Left ventricle myocardium inferior (tissue), 1 donor: ENCODE measurements at places on chromosomes 3 and 15. TPM values are rescaled to one million over a fixed set of nuclear protein-coding genes. Genes with fewer than 3 reads are reported as not detected.

ALDH1A3 gene
- 2.9 TPM for total RNA-seq

GNAT1 gene
- total RNA-seq, result not detected

LSAMP gene
- total RNA-seq, result 1.2 TPM

LOXL1 gene
- 31.9 TPM for total RNA-seq

- no peak for DNase-seq
Measured at GRCh38 chr3:9949115-9949514, 3.1 kb downstream of the PRRT3 start.

DNA sequence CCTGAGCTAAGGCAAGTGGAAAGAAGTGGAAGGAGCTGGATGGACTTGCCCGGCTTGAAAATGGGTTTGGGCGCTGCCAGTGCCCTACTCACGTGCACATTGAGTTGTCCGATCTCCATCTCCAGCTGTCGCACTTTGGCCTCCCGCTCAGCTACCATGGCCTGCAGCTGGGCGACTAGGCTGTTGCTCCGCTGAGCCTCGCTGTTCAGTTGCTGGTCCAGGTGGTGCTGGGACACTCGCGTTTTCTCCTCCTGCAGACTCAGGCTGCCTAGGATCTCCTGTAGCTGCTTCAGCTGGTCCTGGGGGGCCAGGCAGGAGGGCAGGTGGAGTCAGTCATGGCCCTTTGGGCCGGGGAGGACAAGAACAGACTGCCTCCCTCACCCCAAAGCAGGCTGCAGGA, 33.0 kb upstream of the HHATL start:
- DNase-seq, result no peak

DNA sequence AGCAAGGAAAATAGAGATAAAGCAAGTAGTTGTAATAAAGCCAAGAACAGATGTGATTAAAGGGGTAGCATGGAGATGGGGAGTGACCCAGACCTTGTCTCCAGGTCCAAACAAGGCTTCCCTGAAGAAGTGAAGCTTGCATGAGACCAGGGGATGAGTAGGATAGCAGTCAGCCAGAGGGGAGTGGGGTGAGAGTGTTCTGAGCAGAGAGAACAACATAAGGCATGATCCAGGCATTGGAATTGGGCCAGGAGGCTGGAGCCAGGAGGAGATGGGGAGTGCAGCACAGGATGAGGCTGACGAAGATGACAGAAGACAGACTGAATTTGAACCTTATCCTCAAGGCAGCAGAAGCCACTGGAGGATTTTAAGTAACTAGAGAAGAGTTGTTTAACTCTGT, 7.2 kb downstream of the TMOD2 start:
- peak; percentile 71 for DNase-seq

DPPA4 gene
- not detected for total RNA-seq

DNA sequence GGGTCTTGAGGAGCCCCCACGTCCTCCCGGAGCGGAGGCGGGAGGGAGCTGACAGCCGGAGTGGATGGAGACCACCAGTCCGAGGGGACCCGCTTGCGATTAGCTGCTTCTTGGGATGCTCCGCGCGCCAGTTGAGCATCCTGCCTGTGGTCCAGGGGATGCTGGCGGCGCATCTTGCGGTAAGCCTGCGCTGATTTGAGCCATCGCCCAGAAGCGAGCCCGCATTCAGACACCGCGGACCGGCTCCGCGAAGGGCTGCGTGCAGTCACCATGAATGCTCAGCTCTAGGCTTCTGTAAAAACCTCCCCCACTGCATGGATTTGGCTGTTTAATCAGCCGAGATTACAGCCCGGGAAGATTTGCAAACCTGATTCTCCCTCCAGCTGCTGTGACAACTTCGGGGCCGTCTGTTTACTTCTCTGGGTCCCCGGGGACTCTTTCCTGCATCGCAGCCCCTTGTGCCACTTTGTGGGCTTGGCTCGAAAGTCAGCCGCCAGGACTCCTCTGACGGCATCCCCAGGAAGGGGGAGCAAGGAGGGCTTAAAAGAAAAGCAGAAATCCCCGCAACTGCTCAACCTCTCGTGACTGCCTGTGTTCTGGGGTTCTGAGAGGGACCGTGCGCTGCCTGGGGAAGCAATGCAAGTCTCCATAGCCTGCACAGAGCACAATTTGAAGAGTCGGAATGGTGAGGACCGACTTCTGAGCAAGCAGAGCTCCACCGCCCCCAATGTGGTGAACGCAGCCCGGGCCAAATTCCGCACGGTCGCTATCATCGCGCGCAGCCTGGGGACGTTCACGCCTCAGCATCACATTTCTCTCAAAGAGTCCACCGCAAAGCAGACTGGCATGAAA, 171.1 kb downstream of the KCNAB1 start:
- peak; percentile 15 for DNase-seq

DNA sequence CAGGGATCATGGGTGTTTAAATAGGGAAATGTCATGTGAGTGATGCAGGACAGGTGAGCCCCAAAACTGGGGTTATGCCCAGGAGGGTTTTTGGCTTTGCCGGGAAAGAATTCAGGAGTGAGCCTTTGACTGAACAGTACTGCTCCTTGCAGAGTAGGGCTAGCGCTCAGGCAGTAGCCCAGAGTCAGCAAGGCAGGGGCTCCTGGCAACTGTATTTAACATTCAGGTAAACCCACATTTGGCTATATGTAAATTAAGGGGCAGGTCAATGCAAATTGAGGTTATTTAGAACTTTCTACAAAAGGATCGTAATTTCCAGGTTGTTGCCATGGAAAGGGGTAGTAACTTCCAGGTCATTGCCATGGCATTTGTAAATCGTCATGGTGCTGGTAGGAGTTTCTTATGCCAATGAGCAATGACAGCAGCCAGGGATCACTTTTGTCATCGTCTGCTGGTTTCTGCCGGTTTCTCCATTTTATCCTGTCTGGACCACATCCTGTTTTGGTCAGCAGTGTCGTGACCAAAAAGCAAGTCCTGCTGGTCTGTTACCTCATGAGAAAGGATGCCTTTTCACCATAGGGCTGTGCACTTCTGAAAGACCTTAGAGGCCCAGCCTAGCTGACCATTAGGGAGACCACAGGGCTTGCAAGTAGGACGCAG, 24.3 kb downstream of the MTHFS start:
- DNase-seq, result no peak

GRCh38 chr3:189690237-189690636, 59.0 kb downstream of the TP63 start:
- no peak for DNase-seq

GRCh38 chr15:80861731-80862170, 82.6 kb downstream of the CEMIP start:
- peak; percentile 27 for DNase-seq

GRCh38 chr3:41348401-41348800, 149.1 kb downstream of the CTNNB1 start:
- DNase-seq, result no peak

GOLGA6A gene
- total RNA-seq, result not detected

- no peak for DNase-seq
Measured at GRCh38 chr3:100400419-100400779, 490 bp downstream of the TOMM70 start.

- peak; percentile 44 for DNase-seq
Measured at GRCh38 chr15:36584511-36584910, 5.1 kb downstream of the CDIN1 start.

- peak; percentile 41 for DNase-seq
Measured at GRCh38 chr15:52427804-52428203, 100.9 kb downstream of the MYO5A start.

DNA sequence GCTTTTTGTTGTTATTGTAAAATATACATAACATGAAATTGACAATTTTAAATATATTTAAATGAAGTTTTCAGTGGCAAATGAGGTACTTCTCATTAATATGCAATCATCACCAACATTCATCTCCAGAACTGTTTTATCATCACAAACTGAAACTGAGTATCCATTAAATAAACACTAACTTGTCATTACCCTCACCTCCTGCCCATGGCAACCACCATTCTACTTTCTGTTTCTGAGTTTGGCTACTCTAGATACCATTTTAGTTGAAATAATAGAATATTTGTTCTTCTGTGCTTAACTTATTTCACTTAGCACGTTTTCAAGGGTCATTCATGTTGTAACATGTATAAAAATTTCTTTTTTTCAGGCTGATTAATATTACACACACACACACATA, 834.3 kb downstream of the PLOD2 start:
- DNase-seq, result no peak

GPR176 gene
- 1.6 TPM for total RNA-seq

FBN1 gene
- total RNA-seq, result 45.5 TPM

DNA sequence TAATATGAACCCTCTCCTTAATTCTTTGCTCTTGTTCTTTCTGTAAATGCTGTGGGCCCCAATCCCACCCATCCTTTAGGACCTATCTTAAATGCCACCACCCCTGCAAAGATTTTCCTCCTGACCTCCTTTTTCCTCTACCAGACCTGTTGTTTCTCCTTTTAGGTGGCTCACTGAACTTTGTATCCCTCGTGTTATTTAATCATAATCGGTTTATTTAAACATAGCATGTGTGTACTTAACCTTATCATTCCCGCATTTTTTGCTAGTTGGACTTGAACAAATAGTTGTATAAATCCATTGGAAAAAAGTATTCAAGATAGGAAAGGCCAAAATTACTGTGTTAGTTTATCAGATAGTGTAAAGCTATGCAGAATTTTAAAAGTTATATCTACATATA, 988 bp upstream of the NFKBIZ start:
- no peak for DNase-seq

DNA sequence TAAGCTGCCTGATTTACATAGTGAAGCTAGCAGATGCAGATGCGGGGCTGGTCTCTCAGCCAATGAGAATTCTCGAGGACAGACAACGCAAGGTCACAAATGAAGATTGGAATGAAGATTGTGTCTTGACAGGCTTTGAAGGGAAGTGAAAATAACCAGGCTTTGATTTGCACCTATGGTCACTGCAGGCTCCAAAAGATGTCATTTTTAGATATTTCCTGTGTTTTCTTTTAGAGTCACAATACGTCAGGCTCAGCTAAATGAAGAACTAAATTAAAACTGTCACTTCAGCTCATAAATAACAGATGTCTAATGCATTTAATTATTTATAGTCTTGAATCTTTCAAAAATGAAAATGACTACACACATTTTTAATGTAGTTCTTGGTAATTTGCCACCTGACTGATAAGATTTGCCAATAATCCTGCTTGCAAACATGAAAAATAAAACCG, 99.5 kb downstream of the SQOR start:
- DNase-seq, result no peak

GRCh38 chr3:156388497-156389448, 166.1 kb downstream of the SSR3 start:
- DNase-seq, result peak; percentile 40

AADAC gene
- total RNA-seq, result not detected

GRCh38 chr3:150497956-150498355, 48.3 kb downstream of the SERP1 start:
- DNase-seq, result no peak

- DNase-seq, result no peak
Measured at GRCh38 chr3:95899494-95899893, 914.9 kb upstream of the EPHA6 start.

STRA6 gene
- not detected for total RNA-seq

GRCh38 chr3:130383424-130383823, 38.0 kb downstream of the COL6A5 start:
- DNase-seq, result no peak

- no peak for DNase-seq
Measured at GRCh38 chr3:186923241-186923640, 7.1 kb upstream of the ST6GAL1 start.

DNA sequence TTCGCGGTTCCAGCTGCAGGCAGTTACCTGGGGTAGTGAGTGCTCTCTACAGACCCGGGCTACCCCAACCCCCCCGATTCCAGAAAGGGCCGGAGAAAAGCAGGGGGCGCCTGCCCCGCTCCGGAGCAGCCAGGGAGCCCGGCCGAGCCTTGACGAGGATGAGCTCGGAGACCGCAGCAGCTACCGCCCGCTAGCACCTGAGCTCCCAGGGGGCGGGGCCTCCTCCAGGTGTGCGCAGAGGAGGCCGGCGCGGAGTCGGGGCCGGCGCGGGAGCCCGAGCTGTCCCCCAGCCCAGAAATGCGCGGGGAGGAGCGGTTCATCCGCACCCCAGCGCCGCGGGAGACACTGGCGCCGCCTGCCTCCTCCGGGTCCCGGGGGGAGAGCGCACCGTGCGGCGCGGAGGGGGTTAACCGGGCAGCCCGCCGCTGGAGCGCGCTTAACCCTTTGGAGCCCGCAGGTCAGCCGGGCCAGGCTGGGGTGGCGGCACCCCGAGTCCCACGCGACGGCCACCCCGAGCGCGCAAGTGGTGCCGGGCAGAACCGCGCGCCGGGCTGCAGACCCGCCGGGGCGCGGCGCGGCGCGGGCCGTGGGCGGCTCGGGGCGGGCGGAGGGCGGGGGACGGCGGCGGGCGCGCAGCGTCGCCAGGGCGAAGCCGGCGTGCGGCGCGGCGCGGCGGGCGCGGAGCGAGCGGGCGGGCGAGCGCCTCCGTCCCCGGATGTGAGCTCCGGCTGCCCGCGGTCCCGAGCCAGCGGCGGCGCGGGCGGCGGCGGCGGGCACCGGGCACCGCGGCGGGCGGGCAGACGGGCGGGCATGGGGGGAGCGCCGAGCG, at the start of gene CACNA1D:
CACNA1D (plus strand) TSS at position 649 of the 829 bp plus-strand sequence. CDS start 556 bp downstream, outside the sequence.
- no peak for DNase-seq

GRCh38 chr15:60660290-60661051, 181.5 kb upstream of the ICE2 start:
- no peak for DNase-seq

DNA sequence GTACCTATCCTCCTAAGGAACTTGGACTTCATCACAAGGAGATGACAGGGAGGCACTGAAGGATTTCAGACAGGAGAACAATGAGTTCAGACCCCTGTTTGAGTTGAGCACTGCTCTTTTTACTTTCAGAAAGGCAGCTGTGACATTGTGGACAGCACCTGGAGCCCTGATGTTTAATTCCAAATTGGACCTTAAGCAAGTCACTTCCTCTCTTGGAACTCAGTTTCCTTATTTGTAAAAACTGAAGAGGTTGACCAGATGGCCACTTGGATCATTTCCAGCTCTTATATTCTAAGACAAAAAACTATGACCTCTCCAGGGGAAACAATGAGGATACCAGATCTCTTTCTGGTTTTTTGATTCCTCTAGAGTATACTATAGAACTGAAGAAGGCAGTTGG, 34.1 kb upstream of the SMAD3 start:
- no peak for DNase-seq

DNA sequence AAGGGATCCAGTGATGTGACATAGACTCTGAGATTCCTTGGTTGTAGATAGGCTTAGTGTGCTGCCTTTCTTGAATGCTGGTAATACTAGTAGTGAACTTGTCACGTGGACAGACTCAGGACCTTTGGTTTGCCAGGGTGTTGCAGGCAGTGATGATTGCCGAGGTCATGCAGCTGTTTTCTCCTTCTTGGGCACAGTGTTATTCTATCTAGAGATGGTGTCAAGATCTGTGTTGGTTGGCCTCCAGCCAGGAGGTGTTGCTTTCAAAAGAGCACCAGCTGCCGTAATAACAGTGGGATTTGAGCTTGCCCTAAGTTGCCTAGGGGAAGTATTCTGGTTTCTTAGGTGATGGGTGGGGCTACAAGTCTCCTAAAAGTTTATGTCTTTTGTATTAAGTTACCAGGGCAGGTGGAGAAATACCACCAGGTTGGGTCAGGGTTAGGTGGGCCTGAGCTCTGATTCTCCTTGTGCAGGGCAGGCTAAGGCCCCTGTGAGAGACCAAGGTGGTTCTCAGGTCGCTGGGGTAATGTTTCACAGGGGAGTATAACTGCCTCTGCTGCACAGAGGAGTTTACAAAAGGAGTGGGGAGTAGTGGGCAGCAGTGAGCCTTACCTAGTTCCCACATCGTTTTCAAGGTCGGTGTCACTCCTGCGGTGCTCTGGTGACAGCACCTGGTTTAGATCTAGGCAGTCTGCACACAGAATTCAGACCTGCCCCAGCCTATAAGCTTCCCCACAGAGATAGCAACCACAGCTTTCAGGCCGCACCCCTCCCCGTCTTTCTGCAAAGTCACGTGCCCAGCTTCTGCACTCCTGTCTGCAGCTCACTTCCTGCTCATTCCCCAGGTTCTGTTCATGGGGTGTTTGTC, 350.3 kb downstream of the DOCK3 start:
- DNase-seq, result no peak

GRCh38 chr15:87365186-87365585, 891.4 kb downstream of the NTRK3 start:
- DNase-seq, result no peak
